ENCODE measurements at places on chromosomes 3 and 15. TPM values are rescaled to one million over a fixed set of nuclear protein-coding genes. Genes with fewer than 3 reads are reported as not detected.
A peak's percentile ranks its signal among the peaks of the same experiment; 100 is the strongest.

- no peak for DNase-seq
Observed at GRCh38 chr3:132432639-132433038, 15.3 kb downstream of the DNAJC13 start.

- DNase-seq, result peak; percentile 95
Observed at GRCh38 chr3:150703756-150704344, at the start of gene ERICH6. Gene ERICH6, minus strand, starts transcription at chr3:150703920. Its CDS starts 22 bp downstream, at chr3:150703898.

DNA sequence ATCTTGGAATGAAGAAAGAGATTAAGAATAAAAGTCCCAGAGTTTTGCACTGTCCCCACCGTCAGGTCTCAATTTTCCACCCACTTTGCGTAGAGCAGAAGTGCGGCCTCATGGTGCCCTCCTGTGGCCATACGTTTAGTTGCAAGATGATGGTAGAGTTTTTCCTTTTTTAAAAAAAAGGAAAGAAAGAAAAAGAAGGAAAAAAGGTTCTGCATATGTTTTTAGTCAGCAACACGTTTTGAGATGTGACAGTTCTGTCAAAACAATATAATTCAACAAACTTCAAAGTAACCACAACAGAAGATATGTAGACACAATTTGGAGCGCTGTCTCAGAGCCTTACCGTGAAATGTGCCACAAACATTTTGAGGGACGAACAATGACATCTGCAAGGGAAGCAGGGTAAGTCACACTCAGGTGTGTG is 24.6 kb downstream of the EBLN2 start:
- DNase-seq, result peak; percentile 61

GRCh38 chr15:81279621-81280485 is 44.1 kb downstream of the STARD5 start:
- DNase-seq, result no peak

DNA sequence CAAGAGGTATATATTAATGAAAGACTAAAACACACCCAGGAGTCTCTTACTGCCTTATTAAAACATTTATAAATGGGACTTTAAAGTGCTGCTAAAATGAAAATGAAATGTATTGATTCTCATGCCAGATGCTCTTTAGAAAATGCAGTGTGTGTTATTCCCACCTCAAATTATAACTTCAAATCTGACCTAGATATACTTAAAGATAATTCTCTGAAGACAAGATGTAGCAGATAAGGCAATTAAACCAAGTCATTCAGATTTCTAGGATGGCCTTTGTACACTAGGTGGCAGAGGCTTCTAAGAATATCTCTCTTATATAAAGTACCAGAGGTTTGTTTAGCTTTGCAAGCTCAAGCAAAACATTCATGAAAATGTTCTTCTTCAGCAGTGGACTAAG is 26.9 kb upstream of the GOLGA8B start:
- DNase-seq, result no peak

- no peak for DNase-seq
Observed at GRCh38 chr15:97520689-97521088, 439.8 kb upstream of the ARRDC4 start.

The TERC gene
- 0.86 TPM for total RNA-seq

The ZPLD1 gene
- total RNA-seq, result not detected

The CD80 gene
- total RNA-seq, result 0.46 TPM

The COLQ gene
- total RNA-seq, result 41.7 TPM

The ARGFX gene
- total RNA-seq, result not detected

The TGM5 gene
- total RNA-seq, result not detected
